Right renal cortex interstitium (tissue), 3 donors: ENCODE measurements at places on chromosomes 12 and 14. TPM values are rescaled to one million over a fixed set of nuclear protein-coding genes. Genes with fewer than 3 reads are reported as not detected.

KRT74 gene
- polyA plus RNA-seq: not detected

MYF5 gene
- not detected for polyA plus RNA-seq

KRT79 gene
- not detected for polyA plus RNA-seq

FOXA1 gene
- 3.8 TPM for polyA plus RNA-seq

CLEC4C gene
- 0.28 TPM for polyA plus RNA-seq

FLVCR2 gene
- polyA plus RNA-seq: 7.8 TPM

RNASE3 gene
- polyA plus RNA-seq: 0.44 TPM

TMTC2 gene
- 40.5 TPM for polyA plus RNA-seq

CLEC7A gene
- 2.1 TPM for polyA plus RNA-seq
